Fibroblast of villous mesenchyme (primary cell): ENCODE measurements at places on chromosomes 1 and 21. TPM values are rescaled to one million over a fixed set of nuclear protein-coding genes. Genes with fewer than 3 reads are reported as not detected.

DNA sequence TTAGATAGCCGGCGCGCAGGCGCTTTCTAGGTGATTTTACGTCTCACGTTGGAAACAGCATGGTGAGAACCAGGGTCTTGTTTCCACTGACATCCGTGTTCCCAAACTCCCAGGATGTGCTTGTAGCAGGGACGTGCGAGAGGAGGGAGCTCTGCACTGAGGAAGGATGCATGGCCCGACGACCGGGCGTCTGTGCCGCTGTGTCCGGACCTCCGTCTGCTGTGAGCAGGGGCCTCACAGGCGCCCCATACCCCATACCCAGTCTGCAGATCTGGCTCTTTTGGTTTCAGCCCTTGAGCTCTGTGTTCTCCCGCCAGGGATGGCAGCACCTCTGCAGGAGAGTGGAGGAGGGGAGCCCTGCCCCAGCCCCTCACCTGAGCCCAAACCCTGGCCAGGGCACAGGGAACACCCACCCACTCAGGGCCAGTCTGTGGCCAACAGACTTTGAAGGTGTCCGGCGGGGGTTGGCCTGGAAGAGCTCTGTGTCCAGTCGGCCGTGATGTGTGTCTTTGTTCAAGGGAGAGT lies 67.2 kb upstream of the COL6A1 start:
- DNase-seq: no peak

GRCh38 chr1:63547621-63548294 lies 24.4 kb downstream of the EFCAB7 start:
- peak; percentile 10 for DNase-seq

- DNase-seq: no peak
Observed at GRCh38 chr1:211722277-211723175, 47.1 kb upstream of the NEK2 start.

DNA sequence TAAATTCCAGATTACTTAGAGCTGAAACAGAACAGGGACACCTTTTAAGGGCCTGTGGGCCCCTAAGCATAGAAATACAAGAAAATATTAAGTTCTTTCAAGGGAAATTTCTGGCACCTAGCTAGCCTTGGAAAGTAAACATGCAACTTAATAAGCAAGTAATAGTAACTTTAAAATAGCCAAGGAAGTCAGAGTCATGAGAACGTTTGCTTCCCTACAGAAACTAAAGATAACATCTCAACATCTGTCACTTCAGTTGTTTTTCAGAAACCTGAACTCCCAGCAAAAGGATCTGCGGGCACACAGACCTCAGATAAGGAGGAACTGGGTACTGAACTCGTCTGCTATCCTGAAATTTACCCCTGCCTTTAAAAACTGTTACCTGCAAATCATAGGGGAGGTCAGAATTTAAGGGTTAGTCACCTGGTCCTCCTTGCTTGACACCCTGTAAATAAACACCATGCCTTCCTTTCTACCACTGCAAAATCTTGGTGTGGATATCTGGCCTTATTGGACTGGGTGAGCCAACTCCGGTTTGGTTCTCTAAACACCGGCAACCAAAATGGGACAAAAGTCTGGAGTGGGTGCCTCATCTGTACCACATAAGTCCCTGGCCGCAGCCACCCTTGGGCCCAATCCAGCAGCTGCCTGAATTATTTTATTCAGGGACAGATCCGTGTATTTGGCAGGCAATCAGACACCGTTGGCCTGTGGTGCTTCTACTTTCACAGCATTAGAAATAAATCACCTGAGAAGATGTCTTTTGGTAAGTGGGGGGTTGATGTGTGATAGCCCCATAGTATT lies 27.9 kb downstream of the NRDC start:
- DNase-seq: peak; percentile 25

GRCh38 chr1:19206947-19207346 lies 3.1 kb downstream of the UBR4 start:
- DNase-seq: no peak

- DNase-seq: no peak
Observed at GRCh38 chr1:206856674-206857464, 8.6 kb upstream of the IL20 start.

GRCh38 chr1:154167461-154167860 lies 12.6 kb upstream of the NUP210L start:
- DNase-seq: no peak

DNA sequence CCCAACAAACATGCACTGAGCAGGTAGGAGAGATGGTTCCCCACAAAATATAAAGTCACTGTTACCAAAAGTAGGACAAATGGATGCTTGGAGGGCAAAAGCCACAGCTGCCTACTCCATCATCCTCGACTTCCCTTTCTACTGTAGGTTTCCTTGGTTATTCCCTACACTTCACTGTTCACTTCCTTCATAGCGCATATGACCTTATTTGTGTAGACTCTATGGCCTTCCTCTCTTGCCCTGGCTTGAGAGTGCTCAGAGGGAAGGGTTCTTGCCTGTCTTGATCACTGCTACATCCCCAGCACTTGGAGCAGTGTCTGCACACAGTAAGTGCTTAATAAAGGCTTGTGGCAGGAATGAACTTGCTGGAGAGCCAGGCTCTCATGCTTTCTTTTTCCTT lies 14.6 kb upstream of the TRNP1 start:
- no peak for DNase-seq

- no peak for DNase-seq
Observed at GRCh38 chr1:5466487-5466886, 525.7 kb downstream of the NPHP4 start.

- peak; percentile 72 for DNase-seq
Observed at GRCh38 chr1:942864-943533, 16.1 kb downstream of the NOC2L start.

- no peak for DNase-seq
Observed at GRCh38 chr1:93783876-93784275, 95.1 kb downstream of the DNTTIP2 start.

DNA sequence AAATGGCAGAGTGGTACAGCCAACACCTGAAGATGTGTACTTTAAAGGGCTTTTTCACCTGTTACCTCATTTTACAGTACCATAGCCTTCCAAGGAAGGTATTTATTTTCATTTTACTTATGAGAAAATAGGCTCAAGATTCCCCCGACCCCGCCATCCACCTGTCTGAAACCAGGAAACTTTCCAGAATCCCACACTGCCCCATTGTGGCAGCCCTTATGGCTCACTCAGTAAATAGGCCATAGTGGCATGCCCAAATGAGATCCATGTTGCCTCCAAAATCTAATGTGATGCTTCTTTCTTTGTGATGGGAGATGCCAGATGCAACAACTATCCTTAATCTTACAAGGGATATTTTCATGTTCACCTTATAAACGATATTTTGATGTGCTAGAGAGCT lies 97.8 kb downstream of the EBNA1BP2 start:
- no peak for DNase-seq

GRCh38 chr1:147717051-147717705 lies 43.2 kb downstream of the GJA5 start:
- DNase-seq: no peak

DNA sequence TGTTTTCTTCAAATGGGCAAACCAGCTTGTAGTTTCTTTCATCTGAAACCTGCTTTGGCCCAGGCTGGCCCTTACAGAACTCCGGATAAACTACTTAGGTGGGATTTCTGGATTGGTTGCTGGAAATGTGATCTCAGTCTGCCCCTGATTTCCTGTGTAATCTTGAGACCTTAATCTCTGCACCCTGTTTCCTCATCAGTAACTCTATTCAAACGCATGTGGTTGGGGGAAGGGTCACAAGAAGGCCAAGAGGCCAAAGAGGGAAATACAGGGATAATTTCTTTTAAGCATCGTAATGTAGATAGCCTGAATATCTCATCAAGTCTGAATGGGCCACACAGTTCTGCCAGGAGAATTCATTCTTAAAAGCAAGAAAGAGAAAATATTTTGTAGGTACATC lies 483.6 kb downstream of the LTN1 start:
- peak; percentile 20 for DNase-seq

GRCh38 chr21:44510508-44511218 lies 29.3 kb downstream of the KRTAP10-1 start:
- DNase-seq: peak; percentile 12

DNA sequence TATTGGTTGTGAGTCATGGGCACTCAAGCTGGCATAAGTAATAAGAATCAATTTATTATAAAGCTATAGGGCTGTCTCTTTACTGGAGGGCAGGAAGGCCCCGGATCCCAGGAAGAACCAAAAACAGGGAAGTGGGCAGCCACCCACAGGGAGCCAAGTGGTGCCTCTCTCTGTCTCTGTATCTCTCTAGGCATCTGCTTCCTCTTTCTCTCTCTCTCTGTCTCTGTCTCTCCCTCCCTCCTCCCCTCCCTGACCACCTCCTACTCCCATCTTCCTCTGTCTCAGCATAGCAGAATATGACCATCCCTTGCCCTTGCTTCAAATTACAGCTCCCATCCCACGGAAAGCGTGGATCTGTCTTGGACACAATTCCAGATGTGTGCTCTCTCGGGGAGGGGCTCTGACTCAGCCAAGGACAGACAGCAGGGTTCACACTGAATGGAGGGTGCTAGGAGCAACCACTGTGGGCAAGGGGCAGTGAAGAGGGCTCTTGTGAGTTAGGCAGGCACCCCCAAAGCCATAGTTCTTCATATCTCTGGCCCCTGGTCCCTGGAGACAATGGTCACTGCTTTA lies 80.4 kb upstream of the LPGAT1 start:
- no peak for DNase-seq

DNA sequence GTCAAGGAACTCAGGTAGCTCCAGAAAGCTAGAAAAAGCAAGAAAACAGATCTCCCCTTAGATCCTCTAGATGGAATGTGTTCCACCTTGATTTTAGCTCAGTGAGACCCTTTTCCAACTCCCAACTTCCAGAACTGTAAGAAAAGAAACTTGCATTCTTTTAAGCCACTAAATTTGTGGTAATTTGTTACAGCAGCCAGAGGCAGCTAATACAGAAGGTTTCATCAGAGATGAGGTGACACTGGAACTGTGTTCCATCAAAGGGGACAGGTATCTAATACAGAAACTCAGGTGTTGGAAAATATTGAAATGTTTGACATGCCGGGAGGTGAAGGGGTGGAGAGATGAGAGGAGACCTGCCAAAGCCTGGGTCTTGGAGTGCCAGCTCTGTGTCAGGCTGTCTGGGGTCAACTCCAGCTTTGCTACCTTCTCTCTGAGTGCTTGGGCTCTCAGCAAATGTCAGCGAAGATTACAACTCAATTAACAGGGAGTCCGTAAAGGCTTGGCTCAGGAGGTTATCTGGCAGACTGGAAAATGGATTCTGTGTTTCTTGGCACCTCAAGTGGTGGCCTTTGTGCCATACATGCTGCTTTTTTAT lies 71.3 kb downstream of the PLPP3 start:
- DNase-seq: no peak

- no peak for DNase-seq
Observed at GRCh38 chr1:161631076-161631475, at the start of gene FCGR3B. Gene FCGR3B, minus strand, starts transcription at chr1:161631176. Its CDS starts 82 bp downstream, at chr1:161631094.

DNA sequence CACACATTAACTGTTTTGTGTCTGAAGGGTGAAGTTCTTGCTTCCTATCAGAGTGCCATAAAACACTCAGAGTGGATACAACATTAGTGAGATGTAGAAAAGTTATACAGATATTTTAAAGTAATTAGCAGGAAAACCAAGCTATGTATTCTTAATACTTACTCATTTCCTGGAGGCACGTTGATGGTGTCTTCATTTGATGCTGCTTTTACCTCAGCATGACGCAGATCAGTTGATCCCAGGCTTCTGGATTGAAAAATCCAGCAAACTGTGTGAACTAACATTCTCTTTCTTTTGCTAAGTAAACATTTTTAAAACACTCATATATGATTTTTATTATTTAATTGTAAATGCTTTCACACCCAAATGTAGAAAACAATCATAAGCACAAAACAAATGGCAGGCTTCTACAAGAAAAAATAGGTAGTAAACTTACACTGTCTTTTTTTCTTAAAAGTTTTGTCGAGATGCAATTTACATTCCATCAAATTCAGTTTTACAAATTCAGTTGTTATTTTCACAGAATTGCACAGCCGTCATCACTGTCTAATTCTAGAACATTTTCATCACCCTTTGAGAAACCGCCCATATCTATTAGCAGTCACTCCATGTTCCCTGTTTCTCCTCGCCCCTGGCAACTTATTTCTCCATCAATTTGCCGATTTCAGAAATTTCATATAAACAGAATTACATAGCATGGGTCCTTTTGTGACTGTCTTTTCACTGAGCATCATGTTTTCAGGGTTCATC lies 198.9 kb downstream of the LRRC7 start:
- peak; percentile 6 for DNase-seq

DNA sequence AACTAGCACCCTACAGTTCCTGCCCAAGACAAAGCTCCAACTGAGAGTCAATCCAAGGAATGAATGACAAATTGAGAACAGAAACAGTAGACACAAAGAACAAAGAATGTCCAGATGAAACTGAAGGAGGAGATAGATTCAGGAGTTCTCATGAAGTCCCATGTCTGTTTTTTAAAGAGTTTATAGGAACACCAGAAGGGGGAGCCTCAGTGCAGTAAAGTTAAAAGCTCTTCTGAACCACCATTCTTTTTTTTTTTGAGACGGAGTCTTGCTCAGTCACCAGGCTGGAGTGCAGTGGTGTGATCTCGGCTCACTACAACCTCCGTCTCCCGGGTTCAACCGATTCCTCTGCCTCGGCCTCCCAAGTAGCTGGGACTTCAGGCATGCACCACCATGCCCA lies 323.6 kb downstream of the MRPL39 start:
- DNase-seq: peak; percentile 28

DNA sequence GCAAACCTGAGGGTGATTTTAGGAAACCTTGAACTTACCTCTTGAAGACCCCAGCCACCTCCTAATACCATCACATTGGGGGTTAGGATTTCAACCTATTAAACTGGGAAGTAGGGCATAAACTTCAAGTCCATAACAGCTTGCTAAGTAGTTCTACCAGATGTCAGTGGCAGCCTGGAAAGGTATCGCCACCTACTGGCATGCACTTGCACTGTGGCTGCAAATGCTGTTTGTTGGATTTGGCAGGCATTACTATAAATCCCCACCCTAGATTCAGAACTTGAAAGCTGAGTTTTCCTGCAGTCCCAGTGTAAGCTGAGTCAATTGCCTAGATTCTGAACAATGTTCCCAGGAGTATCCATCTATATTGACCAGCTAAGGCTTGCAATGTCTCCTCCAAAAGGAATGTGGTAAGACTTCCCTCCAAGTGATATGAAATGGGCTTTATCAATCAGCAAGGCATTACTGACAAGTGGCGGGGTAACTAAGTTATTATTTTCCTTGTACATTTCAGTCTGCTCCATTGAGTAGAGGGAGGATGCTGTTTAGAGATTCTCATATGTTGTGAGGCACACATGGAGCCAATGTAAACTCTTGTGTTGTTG lies 474.5 kb downstream of the PTPRC start:
- peak; percentile 76 for DNase-seq

HAO2 gene
- not detected in 2 replicates for total RNA-seq

FMOD gene
- total RNA-seq: 0.64 and 0.86 TPM in 2 replicates

VCAM1 gene
- 28.3 and 54.8 TPM in 2 replicates for total RNA-seq

PLEKHO1 gene
- total RNA-seq: 43.2 and 99.9 TPM in 2 replicates

SUSD4 gene
- under 0.01 TPM in 1 of 2 replicates, not detected in the other for total RNA-seq

S100A16 gene
- total RNA-seq: 159 and 206 TPM in 2 replicates

AADACL4 gene
- total RNA-seq: 0.43 TPM in 1 of 2 replicates, not detected in the other

PER3 gene
- 5.5 and 5.6 TPM in 2 replicates for total RNA-seq

ITLN1 gene
- not detected in 2 replicates for total RNA-seq

AMY1C gene
- not detected in 2 replicates for total RNA-seq

SPRR2B gene
- not detected in 2 replicates for total RNA-seq
